Pancreas (tissue), 10 donors: ENCODE measurements at places on chromosomes 4 and X. TPM values are rescaled to one million over a fixed set of nuclear protein-coding genes. Genes with fewer than 3 reads are reported as not detected.

NONO gene
- 137 TPM for total RNA-seq

GPRIN3 gene
- total RNA-seq, result 7.6 TPM

GRCh38 chrX:41889317-41890025, 33.9 kb downstream of the CASK start:
- no peak for DNase-seq

DNA sequence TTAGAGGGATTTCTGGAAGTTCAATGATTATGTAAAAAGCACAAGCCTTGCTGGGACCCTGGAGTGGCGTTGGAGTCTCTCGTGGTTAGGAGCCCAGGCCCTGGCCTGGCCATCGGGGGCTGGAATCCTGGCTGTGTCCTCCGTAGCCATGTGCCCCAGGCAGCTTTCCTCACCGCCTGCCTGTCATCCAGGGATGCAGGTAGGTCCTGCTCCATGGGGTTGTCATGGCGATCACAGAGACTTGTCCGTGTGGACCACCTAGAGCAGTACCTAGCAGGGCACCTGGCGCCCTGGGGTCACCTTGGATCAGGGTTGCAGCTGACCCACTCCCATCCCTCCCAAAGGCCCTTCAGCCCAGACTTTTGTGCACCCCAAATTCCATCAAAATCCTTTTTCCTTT, 30.2 kb upstream of the WFS1 start:
- DNase-seq, result no peak

DNA sequence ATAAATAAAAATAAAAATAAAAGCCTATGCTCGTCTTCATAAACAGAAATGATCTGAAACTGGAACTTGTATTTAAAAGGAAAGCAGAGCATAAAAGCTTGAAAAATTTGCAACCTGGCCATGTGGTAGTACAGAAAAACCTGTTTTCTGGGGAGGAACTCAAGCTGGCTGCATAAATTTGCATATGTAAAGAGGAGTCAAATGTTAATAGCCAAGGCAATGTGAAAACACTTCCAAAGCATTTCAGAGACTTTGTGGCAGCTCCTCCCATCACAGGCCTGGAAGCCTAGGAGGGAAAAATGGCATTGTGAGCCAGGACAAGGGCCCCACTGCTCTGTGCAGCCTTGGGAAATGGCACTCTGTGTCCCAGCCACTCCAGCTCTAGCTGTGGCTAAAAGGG, 727.9 kb upstream of the DIAPH2 start:
- DNase-seq, result no peak

DNA sequence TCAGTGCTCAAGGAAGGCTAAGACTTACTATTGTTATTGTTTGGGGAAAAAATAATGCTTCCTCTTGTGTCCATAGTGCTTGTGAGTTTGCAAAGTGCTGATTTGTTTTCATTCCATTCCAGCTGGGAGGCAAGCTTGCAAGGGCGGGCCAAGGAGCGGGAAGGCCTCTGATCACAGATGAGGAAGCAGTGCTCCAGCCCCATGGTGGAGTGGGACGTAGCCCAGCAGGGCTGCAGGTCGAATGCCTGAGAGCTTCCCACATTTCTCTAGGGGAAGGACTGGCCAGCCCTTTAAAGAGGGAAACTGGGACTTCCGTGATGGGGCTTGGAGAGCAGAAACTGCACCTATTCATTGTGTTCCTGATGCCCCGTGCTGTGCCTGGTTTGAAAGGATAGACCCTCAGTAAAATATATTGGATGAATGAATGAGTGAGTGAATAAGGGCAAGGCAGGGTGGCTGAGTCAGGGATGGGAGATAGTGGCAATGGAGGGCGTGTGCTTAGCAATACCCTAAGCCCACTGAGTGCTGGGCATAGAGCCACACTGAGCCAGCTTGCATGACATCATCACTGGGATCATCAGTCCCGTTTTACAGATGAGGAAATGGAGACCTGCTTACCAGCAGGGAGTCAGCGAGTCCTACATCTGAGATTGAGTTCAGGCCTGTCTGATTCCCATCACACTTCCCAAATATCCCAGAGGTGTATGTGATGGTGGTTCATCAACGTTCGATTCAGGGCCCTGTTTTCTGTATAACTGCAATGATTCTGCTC, 17.9 kb upstream of the NSG1 start:
- DNase-seq, result no peak

DNA sequence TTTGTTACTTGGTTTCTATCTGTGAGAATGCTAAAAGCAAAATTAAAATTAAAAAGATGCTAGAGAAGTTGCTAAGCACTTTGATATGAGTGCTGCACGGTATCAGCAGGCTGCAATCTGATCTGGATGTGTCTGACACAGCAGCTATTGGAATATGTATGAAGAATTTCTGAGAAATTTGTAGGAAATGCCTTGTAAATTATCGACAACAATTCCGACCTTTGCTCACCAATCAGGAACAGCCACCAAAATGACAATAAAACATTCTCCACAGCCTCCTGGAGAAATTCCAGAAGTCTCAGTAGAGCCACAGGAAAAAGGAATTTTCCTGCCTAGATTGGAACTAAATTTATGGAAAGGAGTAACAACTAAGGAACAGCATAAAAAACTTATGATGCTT, 82.5 kb downstream of the TIGD2 start:
- no peak for DNase-seq

GRCh38 chrX:115260330-115260729, 26.4 kb upstream of the LRCH2 start:
- DNase-seq, result no peak
